ENCODE measurements at places on chromosomes 6 and 20.

GRCh38 chr20:54668271-54669039, 193.1 kb downstream of the DOK5 start:
- no peak for DNase-seq

DNA sequence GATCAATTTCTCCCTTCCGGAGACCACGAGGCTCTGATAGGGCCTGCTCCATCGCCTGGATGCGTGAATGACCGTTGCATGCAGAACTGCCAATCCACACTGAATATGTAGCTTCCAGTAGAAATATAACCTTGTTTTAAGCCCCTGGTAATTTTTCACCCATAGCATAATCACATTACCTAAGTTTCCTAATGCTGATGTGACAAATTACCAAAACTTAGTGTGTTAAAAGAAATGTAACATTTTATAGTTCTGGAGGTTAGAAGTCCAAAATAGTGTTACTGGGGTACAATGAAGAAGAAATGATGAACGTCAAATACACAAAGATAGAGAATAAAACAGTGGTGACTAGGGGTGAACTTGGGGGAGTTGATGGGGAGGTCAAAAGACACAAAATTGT, 22.0 kb upstream of the SIRPD start:
- DNase-seq, result no peak

DNA sequence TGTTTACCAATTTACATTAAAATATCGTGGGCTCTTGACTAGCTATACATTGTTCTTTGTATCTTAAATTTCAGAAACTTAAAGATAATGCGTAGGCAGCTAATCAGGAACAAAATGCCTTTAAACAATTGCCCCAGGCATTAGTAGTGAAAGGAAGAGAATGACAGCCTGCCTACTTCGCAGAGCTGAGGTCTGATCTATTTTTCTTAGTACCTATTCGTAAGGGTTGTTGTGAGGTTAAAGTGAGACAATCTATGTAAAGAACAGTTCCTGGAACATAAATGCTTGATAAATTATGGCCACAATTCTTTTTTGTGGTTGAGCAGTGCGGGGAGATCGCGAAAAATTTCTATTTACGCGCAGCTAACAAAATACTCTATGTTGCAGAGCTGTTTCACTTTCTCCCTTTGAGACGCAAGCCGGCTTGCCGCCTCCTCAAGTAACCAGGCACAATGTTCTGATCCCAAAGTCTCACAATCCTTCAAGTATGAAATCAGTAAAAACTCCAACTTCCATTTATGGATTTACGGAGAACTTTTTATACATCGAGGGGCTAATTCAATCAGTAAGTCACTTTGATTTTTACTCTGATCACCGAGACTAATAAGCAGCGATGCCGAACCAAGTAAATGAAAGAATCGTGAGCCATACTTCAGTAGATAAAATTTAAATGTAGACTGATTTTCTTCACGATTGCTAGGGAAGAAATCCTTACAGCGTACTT, 878 bp upstream of the PNRC1 start:
- no peak for DNase-seq

- no peak for DNase-seq
Observed at GRCh38 chr20:32091888-32092346, 17.6 kb upstream of the TM9SF4 start.

DNA sequence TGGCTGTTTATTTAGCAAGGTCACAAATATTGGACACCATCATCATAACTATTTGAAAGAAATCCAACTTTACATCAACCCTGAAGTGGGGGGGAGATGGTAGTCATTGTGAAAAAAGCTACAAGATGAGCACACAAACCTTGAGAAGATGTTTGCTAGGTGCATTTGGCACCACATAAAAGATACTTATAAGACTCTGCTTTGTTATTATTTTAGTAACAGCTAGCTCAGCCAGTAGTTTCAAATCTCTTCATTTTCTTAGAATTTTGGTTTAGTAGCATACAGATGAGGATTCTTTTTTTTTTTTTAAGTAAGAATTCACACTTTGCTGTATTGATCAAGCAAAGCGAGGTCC, 14.4 kb downstream of the ADTRP start:
- no peak for DNase-seq

- no peak for DNase-seq
Observed at GRCh38 chr6:1463275-1463674, 73.9 kb downstream of the FOXF2 start.
